ENCODE measurements at places on chromosomes 1 and 21. TPM values are rescaled to one million over a fixed set of nuclear protein-coding genes. Genes with fewer than 3 reads are reported as not detected.
A peak's percentile ranks its signal among the peaks of the same experiment; 100 is the strongest.

- H3K4me1 ChIP-seq = peaks cover 31% of the 10 kb centered on the region
- H3K27ac ChIP-seq = no peak overlapping the region
- no peaks in the 10 kb centered on the region for H3K36me3 ChIP-seq
- H3K27me3 ChIP-seq = peaks cover 6% of the 10 kb centered on the region
- no peak overlapping the region for H3K4me3 ChIP-seq
These were observed 3.4 kb downstream of the HES2 start for GRCh38 chr1:6416295-6416656.

- no peaks in the 10 kb centered on the region for H3K27me3 ChIP-seq
- H3K27ac ChIP-seq = no peak overlapping the region
- no peaks in the 10 kb centered on the region for H3K4me1 ChIP-seq
- no peak for DNase-seq
- no peaks in the 10 kb centered on the region for H3K36me3 ChIP-seq
- H3K4me3 ChIP-seq = no peak overlapping the region
These were observed 47.1 kb downstream of the PACC1 start for GRCh38 chr1:212367474-212368072.

DNA sequence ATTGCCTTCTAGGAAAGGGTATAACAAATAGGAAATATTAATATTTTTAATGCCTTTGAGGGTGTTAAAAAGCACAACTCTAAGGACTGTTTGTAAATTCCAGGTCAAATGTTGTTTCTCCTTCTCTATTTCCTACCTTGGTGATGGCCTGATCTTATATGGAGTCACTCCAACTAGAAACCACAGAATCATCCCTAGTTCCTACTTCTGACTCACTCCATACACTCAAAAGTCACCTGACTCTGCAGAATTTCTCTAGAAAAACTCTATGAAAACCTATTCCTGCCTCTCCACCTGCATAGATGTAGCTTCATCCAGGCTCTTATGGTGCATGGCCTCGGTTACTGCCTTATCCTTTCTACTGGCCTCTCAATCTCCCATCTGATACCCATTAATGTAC, 14.5 kb downstream of the RGS4 start:
- no peak overlapping the region for H3K27ac ChIP-seq
- H3K27me3 ChIP-seq = no peaks in the 10 kb centered on the region
- no peak for DNase-seq
- no peaks in the 10 kb centered on the region for H3K4me1 ChIP-seq

- no peak overlapping the region for H3K27ac ChIP-seq
- DNase-seq = no peak
- no peaks in the 10 kb centered on the region for H3K4me1 ChIP-seq
- H3K4me3 ChIP-seq = no peak overlapping the region
- no peaks in the 10 kb centered on the region for H3K36me3 ChIP-seq
These were observed 119.7 kb downstream of the PROX1 start for GRCh38 chr1:214107322-214108096.

DNA sequence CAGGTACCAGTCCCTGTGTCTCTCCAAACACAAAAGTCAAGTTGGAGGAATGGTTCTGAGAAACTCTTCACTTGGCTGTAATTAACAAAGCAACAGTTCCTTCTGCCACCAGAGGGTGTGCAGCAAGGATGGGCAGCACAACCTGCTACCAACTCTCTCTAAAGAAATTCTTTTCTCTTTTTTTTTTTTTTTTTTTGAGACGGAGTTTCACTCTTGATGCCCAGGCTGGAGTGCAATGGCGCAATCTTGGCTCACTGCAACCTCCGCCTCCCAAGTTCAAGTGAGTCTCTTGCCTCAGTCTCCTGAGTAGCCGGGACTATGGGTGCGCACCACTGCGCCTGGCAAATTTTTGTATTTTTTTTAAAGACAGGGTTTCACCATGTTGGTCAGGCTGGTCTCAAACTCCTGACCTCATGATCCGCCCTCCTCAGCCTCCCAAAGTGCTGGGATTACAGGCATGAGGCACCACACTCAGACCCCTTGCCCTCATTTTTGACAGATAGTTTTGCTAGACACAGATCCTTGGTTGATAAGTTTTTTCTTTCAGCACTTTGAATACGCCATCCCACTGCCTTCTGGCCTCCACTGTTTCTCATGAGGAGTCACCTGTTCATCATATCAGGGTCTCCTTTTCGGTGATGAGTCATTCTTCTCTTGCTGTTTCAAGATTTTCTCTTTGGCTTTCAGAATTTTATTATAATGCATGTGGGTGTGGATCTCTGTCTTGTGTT, 12.1 kb upstream of the DEGS1 start:
- H3K36me3 ChIP-seq = no peaks in the 10 kb centered on the region
- H3K27me3 ChIP-seq = no peaks in the 10 kb centered on the region

DNA sequence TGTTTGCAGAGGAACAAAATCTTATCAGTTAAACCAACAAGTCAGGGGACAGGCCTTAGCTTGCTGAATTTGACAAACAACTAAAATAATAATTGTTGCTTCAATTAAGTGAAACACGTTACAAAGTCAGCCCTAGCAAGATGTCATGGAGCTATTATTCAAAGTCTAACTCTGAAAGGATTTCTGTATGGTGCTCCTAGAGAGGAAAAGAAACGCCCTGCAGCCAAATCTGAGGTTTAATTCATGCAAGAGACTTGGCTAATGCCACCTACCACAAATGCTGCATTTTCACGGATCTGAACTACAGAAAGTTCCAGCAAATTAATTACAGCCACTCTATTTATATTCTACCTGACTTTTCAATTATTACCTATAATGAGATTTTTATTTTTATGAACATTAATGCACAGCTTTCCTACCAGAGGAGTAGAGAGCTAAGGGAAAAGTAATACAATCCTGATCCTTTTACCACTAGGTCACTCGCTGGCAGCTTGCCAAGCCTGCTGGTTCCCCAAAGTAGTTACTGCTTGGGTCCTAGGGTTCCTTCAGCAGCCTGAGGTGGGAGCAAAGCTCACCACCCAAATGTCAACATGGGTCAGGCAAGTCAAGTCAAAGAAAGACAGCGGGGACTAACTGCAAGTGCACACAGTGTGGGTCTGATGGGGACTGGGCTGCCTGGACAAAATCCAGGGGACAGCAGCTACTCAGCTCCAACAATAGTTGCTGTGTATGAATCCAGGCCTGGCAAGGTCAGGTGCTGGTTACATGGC, 8.5 kb downstream of the COLGALT2 start:
- peaks cover 6% of the 10 kb centered on the region for H3K4me1 ChIP-seq
- DNase-seq = no peak
- H3K27me3 ChIP-seq = no peaks in the 10 kb centered on the region
- no peaks in the 10 kb centered on the region for H3K36me3 ChIP-seq
- H3K4me3 ChIP-seq = no peak overlapping the region

DNA sequence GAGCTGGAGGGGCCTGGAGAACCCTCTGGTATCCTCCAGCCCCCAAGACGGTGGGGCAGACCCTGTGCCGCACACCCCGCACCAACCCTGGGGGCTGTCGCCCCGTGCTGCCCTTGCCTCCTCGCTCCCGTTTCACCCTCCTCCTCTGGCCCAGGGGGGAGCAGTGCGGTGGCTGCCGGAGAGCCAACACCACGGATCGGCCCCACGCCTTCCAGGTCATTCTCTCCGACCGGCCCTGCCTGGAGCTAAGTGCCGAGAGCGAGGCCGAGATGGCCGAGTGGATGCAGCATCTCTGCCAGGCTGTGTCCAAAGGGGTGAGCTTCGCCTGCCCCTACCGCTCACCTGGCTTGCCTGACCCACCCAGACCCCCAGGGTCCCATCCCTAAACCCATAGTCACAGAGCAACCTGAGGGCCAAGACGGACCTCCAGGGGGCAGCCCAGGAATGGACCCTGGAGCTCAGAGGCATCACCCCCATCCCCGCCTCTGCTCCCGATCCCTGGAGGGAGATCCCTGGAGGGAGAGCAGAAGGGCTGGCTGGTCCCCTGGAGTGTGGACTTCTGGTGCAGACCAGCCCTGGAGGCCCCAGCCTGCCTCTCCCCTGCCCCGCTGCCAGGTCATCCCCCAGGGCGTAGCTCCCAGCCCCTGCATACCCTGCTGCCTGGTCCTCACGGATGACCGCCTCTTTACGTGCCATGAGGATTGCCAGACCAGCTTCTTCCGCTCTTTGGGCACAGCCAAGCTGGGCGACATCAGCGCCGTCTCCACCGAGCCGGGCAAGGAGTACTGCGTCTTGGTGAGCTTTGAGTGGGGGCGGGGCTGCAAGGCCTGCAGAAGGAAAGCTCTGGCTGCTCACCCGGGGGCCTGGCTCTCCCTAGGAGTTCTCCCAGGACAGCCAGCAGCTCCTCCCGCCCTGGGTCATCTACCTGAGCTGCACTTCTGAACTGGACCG, 4.0 kb upstream of the SLC25A34 start:
- H3K27me3 ChIP-seq = no peaks in the 10 kb centered on the region
- H3K4me1 ChIP-seq = peaks cover 22% of the 10 kb centered on the region
- no peak overlapping the region for H3K4me3 ChIP-seq
- no peak overlapping the region for H3K27ac ChIP-seq

GRCh38 chr1:21837476-21837875, 25.4 kb downstream of the LDLRAD2 start:
- DNase-seq = no peak
- H3K27ac ChIP-seq = no peak overlapping the region
- no peaks in the 10 kb centered on the region for H3K4me1 ChIP-seq
- H3K36me3 ChIP-seq = peaks cover 92% of the 10 kb centered on the region
- H3K27me3 ChIP-seq = no peaks in the 10 kb centered on the region

DNA sequence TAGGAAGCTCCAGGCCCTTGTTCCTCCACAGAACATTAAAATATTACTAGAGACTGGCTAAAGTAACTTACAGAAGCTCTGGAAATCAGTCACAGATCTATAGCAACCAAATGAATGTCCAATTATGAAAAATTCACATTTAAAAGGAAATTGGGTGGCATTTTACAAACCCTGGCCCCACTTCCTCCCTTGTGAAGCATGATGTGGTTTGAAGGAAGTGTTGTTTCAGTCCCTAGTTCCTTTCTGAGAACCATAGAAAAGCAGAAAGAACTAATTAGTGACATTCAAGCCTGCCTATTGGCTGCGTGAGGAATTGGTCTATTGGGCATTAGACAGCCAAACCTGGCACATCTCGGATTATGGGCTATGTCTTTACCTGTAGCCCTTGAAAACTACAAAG, 649.7 kb upstream of the NEGR1 start:
- H3K27me3 ChIP-seq = no peaks in the 10 kb centered on the region
- no peak overlapping the region for H3K27ac ChIP-seq
- H3K4me1 ChIP-seq = no peaks in the 10 kb centered on the region
- no peak overlapping the region for H3K4me3 ChIP-seq
- H3K36me3 ChIP-seq = no peaks in the 10 kb centered on the region
- no peak for DNase-seq

The FBLIM1 gene
- total RNA-seq = 45.2 TPM

The TNN gene
- total RNA-seq = not detected

GRCh38 chr1:229661897-229662296, 35.9 kb downstream of the URB2 start:
- H3K27me3 ChIP-seq = no peaks in the 10 kb centered on the region
- H3K27ac ChIP-seq = no peak overlapping the region
- peaks cover 5% of the 10 kb centered on the region for H3K4me1 ChIP-seq
- H3K4me3 ChIP-seq = no peak overlapping the region
- peak; percentile 75 for DNase-seq

DNA sequence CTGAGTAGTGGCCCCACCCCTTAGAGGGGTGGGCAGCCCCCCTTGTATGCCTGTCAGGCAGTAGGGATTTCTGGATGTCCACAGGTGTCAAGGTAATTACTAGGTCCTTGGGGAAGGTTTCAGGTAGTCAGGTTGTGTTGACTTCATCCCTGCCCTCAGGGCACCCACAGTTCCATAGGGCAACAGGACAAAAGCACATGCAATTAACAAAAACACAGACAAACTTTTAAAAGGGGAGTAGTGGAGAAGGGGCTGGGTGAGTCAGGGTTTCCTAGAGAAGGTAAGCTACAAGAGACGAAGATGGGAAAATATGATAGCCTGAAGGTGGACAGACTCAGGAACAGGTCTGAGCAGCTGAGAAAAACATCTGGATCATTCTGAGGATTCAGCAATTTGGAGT, 14.1 kb downstream of the KRTCAP2 start:
- no peak for DNase-seq
- H3K27ac ChIP-seq = no peak overlapping the region
- H3K4me1 ChIP-seq = no peaks in the 10 kb centered on the region
- H3K27me3 ChIP-seq = no peaks in the 10 kb centered on the region

GRCh38 chr1:99685516-99686180, 39.7 kb downstream of the PALMD start:
- H3K27me3 ChIP-seq = no peaks in the 10 kb centered on the region
- peaks cover 19% of the 10 kb centered on the region for H3K4me1 ChIP-seq
- peak overlapping the region; percentile 24 for H3K27ac ChIP-seq
- no peaks in the 10 kb centered on the region for H3K36me3 ChIP-seq
- no peak for DNase-seq
- no peak overlapping the region for H3K4me3 ChIP-seq

DNA sequence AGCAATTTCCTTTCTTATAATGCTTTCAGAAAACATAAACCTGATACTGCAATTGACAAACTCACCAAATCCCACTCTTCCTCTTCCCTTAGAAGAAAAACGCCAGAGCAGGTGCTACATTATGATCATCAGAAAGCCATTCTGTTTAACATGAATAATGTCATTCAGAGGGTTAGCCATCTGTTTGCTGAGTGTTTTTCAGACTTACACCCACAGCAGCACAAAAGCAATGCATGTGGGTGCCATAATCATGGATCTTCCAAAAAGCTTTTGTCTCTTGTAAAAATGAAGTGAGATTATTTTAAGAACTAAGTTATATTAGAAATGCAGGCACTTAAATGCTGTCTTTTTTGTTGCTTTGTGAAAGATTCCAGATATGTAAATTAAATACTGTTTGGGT, 204.6 kb upstream of the TMPRSS15 start:
- no peak overlapping the region for H3K27ac ChIP-seq
- H3K36me3 ChIP-seq = no peaks in the 10 kb centered on the region
- no peak overlapping the region for H3K4me3 ChIP-seq
- no peaks in the 10 kb centered on the region for H3K4me1 ChIP-seq
